Caki2 (cell line): ENCODE measurements at places on chromosomes 7 and 10.

DNA sequence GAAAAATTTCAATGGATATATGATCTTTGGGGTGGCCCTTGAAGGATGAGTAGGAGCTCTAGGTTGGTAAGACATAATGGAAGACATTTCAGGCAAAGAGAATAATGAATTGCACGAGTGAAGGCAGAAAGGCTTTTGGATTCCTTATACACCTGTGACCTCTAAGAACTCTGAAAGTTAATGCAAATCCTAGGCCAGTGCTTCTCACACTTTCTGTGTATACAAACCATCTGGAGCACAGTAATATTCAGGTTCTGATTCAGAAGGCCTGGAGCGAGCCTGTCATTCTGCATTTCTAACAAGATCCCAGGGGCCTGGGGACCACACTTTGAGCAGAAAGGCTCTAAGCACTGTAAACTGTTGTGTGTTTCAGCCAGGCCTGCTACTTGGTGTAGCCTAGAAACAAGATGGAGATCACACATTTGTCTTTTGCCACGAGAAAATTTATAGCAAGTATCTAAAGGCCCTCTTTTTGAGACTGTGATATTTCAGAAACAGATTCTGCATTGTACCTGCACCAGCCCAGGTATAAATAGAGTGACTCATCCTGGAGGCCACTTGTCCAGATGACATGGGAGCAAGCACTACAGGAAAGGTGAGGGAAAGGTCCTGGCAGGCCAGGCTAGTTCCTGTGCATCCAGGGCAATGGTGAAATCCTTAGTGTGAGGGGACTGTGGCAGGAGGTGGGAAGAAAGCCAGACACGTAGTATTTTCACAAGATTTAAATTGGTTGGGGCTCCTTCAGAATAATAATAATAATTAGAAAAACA is 24.4 kb downstream of the MRPS33 start:
- no peak for DNase-seq

- no peak for DNase-seq
These were observed 270.1 kb upstream of the TPK1 start for GRCh38 chr7:145106001-145106400.

DNA sequence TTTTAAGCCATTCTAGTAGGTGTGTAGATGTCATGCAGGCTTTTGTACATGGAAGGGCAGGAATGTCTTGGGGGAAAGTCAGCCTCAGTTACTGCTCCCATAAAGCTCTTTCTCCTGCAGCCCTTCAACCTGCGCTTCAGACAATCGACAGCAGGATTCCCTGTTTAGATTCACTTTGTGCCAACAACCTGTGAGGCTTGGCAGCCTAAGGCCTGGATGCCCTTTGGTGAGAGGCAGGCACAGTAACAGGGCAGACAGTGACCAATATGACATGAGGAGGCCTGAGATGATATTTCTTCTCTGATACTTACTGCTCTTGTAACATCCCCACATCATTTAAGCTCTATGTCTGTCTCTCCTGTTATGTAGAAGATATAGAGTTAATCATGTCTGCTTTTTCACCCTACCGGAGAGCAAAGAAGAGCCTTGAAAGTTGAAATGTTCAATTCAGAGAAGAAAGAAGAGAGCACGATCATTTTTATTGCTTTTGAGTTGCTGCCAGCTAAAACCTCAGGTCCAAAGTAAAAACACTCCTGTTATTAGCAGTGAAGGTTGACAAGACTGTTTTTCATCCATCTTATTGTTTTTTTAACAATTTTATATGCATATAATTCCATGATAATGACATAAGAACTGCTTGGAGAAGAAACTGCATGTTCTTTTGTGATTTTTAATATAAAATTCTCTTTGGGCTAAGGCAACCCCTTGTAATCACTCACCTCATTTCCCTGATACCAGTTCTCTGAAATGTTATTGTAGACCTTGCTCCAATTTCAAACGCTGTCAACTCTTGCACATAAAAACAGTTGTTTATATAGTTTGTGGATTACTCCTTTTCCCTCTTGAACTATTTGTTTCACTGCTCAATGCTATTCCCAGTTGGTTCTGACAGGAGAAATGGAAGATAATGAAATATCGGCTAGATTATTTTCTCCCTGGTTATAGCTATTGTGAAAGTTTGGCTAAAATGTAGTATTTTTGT is 140.9 kb downstream of the GALNT17 start:
- no peak for DNase-seq

DNA sequence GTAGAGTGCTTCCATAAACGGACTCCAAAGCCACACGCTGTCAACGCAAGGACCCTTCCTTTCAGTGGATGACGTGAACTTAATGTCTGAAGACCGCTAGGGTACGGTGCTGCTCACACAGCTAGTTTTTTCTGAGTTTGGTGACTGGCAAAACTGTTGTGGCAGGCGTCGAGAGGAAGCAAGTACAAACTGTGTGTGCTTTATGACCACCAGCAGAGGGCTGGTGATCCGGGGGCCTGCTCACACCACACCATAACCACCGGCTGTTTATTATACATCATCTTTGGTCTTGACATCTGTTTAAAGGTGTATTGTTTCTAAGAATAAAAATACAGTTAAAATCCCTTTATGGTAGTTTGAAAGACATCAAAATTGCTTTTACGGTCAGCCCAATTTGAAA is 37.1 kb upstream of the ATP6V0A4 start:
- DNase-seq = no peak

GRCh38 chr7:100483722-100484672 is at the start of gene NYAP1:
TSS of gene NYAP1 (plus strand) at chr7:100483927. CDS start at chr7:100485312, 1,385 bp downstream.
- peak; percentile 36 for DNase-seq

GRCh38 chr7:76166404-76167255 is 35.1 kb upstream of the SRRM3 start:
- DNase-seq = peak; percentile 96

DNA sequence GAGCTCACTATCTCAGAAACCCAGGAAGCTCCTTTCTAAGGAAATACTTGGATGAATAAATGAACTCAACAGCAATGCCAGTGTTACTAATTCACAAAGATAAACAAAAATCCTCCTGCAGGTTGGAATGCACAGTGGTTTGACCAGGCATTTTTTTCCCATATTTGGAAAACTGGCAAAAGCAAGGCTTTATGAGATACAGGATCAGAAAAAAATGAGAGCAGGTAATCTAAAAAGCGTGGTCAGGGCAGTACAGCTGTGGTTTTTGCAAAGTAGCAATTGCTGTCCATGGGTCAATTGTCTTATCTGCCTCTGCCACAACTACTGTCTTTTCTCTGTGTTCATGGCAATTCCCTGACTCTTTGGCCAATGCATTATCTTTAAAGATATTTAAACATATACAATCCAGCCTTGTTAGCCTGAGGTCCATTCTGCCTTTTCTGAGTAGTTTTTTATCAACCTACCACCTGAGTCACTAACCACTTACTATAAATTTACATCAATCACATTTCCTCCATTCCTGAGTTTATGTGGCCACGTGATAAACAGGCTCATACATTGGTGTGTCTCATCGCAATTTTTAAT is 564.5 kb upstream of the IGFBP3 start:
- DNase-seq = peak; percentile 78

DNA sequence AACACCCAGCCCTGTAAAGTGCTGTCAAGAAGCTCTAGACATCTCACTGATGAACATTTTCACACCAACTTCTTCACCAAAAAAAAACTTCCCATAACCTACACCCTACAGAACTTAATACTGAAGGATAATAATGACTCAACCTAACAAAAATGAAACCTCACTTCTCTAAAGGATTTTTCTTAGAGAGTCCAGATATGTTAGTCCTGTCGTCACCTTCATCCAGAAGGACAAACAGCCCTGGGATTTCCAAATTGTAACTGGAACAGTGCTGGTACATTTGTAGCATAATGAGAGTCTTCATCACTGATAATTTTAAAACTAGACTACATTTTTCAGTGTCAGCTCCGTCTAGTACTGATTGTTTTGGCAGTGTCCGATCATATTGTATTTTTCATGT is 528.6 kb upstream of the CELF2 start:
- DNase-seq = no peak

- DNase-seq = no peak
These were observed 164.0 kb downstream of the CHRM2 start for GRCh38 chr7:137032436-137032835.
